CD4-positive, alpha-beta memory T cell (primary cell): ENCODE measurements at places on chromosomes 5 and 9. TPM values are rescaled to one million over a fixed set of nuclear protein-coding genes. Genes with fewer than 3 reads are reported as not detected.

PLPPR1 gene
- total RNA-seq = not detected

OSMR gene
- not detected for total RNA-seq

TIMD4 gene
- 7.6 TPM for total RNA-seq

SLC2A6 gene
- total RNA-seq = 2.5 TPM

PAIP2 gene
- 109 TPM for total RNA-seq

IRGM gene
- total RNA-seq = 4.7 TPM

SLC6A19 gene
- not detected for total RNA-seq

DTWD2 gene
- total RNA-seq = 3.5 TPM

PURA gene
- 36.2 TPM for total RNA-seq

PRUNE2 gene
- 0.22 TPM for total RNA-seq

PCDHB13 gene
- total RNA-seq = 0.11 TPM

PTGER4 gene
- 59.3 TPM for total RNA-seq

BTNL3 gene
- not detected for total RNA-seq

TMEM215 gene
- total RNA-seq = not detected

FOXD1 gene
- total RNA-seq = not detected

VPS13A gene
- total RNA-seq = 58.2 TPM

NELFB gene
- total RNA-seq = 44.3 TPM

SLIT3 gene
- not detected for total RNA-seq

GLRX gene
- 75.9 TPM for total RNA-seq

TPRN gene
- 8.5 TPM for total RNA-seq

KIAA1191 gene
- total RNA-seq = 73.3 TPM
